ENCODE measurements at places on chromosomes 12 and 14. TPM values are rescaled to one million over a fixed set of nuclear protein-coding genes. Genes with fewer than 3 reads are reported as not detected.

Gene OASL
- 5.6 TPM for polyA plus RNA-seq

GRCh38 chr14:93331728-93332396, 974 bp downstream of the BTBD7 start:
- no peak for DNase-seq

GRCh38 chr14:101231828-101232227, 328.3 kb upstream of the RTL1 start:
- DNase-seq = no peak

- no peak for DNase-seq
Measured at GRCh38 chr14:32472512-32473463, 143.7 kb downstream of the AKAP6 start.

Gene SLC10A1
- not detected for polyA plus RNA-seq

Gene INHBC
- not detected for polyA plus RNA-seq

- DNase-seq = no peak
Measured at GRCh38 chr14:30620178-30620577, 1.9 kb upstream of the SCFD1 start.

Gene AQP2
- not detected for polyA plus RNA-seq

GRCh38 chr14:62017651-62018230, 255.5 kb downstream of the SNAPC1 start:
- no peak for DNase-seq

Gene CFAP251
- not detected for polyA plus RNA-seq

Gene KIF26A
- polyA plus RNA-seq = 0.05 TPM

Gene NANOG
- not detected for polyA plus RNA-seq

GRCh38 chr14:50452979-50453705, 56.5 kb upstream of the CDKL1 start:
- no peak for DNase-seq

Gene KLHL33
- not detected for polyA plus RNA-seq

- no peak for DNase-seq
Measured at GRCh38 chr14:69828879-69829278, 31.8 kb upstream of the SLC10A1 start.

Gene KCNK10
- not detected for polyA plus RNA-seq

Gene CLEC7A
- not detected for polyA plus RNA-seq

Gene KRT85
- polyA plus RNA-seq = not detected

DNA sequence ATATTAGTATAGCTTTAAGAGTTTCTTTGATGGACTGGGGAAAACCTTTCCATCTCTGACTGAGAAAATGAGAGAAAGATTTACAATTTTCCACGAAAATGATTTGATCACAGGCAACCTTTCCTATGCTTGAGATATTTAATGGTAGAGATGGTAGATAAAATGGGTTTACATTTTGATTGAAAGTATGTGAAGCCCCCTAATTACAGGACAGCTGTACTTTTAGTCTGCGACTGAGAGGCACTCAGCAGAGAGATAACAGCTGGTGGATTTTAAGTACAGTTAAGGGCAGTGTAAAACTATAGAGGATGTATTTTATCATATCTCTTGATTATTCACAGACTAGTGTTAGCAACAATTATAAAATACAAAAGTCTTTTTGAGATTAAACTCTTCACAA, 40.7 kb downstream of the C12orf50 start:
- DNase-seq = no peak

DNA sequence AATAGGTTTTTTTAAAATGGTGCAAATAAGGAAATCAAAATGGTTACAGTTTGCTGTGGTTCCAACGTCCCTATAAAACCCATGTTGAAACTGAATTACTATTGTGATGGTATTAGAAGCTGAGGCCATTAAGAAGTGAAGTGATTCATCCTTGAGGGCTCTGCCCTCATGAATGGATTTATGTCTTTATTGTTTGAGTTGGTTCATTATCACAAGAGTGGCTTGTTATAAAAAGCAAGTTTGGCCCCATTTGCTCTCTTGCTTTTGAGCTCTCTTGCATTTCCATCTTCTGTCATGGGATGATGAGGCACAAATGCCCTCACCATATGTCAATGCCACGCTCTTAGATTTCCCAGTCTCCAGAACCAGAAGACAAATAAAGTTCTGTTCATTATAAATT, 62.3 kb downstream of the PRKD1 start:
- DNase-seq = no peak

GRCh38 chr12:3102771-3103410, 25.7 kb downstream of the TSPAN9 start:
- no peak for DNase-seq

DNA sequence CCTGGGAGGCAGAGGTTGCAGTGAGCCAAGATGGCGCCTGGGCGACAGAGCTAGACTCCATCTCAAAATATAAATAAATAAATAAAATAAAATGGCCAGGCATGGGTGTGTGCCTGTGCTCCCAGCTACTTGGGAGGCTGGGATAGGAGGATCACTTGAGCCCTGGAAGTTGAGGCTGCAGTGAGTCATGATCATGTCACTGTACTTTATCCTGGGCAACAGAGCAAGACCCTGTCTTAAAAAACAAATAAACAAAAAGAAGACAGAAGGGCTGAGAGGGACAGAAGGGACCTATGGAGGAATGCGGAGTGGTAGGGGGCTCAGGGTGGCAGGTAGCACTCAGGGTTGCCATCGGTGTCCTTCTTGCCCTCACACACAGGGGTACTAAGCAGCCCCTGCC, 40.8 kb downstream of the PRPF40B start:
- no peak for DNase-seq

DNA sequence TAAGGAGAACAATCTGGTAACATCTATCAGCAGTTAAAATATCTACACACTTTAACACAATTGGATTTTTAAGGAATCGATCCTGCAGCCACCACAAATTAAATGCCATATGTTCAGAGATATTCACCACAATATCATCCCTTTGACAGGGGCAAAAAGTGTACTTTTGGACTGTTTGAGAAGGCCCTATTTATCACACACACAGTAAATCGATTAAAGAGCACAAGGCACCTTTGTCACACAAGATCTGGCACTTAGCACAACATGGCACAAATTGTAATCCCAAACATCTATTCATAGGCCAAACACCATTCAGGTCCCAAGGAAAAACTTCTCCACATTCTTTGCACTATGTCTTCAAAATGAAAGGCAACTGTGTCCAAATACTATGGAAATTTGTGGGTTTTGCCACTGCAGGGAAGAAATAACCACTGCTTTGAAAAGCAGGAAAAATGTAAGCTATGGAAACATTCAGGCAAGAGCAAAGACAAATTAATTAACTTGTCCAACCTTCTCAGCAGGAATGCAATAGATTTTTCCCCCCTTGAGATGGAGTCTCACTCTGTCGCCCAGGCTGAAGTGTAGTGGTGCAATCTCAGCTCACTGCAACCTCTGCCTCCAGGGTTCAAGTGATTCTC, 282.5 kb upstream of the TMPO start:
- DNase-seq = no peak

GRCh38 chr12:48040354-48040753, 36.1 kb upstream of the COL2A1 start:
- no peak for DNase-seq

- no peak for DNase-seq
Measured at GRCh38 chr12:131908092-131909080, 14.0 kb downstream of the ULK1 start.

DNA sequence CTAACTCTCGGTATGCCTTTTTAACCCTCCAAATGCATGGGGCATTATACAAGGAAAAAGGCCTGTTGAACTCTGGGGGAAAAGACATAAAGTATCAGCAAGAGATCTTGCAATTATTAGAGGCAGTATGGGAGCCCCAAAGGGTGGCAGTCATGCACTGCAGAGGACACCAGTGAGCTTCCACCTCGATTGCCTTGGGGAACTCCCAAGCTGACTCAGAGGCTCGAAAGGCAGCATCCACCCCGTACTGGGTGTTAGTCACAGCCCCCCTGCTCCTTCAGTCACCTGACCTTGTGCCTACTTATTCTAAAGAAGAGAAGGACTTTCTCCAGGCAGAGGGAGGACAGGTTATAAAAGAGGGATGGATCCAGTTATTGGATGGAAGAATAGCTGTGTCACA, 781.4 kb upstream of the TMEM132C start:
- no peak for DNase-seq

Gene P2RX7
- polyA plus RNA-seq = 3.8 TPM

GRCh38 chr12:48025281-48025680, 21.0 kb upstream of the COL2A1 start:
- DNase-seq = no peak

- no peak for DNase-seq
Measured at GRCh38 chr12:104828015-104828414, 130.1 kb downstream of the SLC41A2 start.

Gene TTC8
- 1.5 TPM for polyA plus RNA-seq

- DNase-seq = no peak
Measured at GRCh38 chr14:74945261-74945851, 10.0 kb downstream of the PGF start.

- peak; percentile 77 for DNase-seq
Measured at GRCh38 chr14:100221533-100222223, 17.3 kb upstream of the YY1 start.

GRCh38 chr14:26548406-26548805, 49.4 kb downstream of the NOVA1 start:
- no peak for DNase-seq

Gene FZD10
- polyA plus RNA-seq = not detected
